NCI-H2081 treated with DMSO at 0.1 percent for 48 hours (cell line): ENCODE measurements at places on chromosomes 1 and 21.

DNA sequence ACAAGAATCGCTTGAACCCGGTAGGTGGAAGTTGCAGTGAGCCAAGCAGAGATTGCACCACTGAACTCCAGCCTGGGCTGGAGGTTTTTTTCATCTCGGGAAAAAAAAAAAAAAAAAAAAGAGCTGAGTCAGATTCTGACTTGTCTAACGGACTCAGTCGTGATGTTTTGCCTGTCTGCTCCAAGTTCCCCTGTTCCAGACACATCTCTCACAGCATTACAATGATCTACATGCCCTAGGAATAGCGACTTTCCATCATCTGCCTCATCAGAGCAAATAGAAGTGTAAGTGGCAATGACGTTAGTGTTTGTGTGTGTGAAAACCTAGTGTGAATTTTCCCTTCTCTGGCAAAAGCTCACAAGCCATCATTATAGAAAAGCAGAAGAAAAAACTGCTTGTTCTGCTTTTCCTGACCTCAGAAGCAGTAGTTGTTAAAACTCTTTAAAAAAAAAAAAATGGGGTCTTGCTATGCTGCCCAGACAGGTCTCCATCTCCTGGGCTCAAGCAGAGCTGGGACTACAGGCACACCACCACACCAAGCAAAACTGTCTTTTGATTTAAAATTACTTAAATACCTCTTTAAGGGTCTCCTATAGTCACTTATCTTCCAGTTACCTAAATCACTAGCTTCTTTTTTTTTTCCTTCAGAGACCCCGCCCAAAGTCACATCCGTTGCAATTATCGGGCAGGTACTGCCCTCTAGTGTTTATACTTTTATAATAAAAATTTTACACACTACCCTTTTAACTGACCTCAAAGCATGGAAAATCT, 37.3 kb downstream of the PLEKHO1 start:
- DNase-seq, result peak; percentile 47

DNA sequence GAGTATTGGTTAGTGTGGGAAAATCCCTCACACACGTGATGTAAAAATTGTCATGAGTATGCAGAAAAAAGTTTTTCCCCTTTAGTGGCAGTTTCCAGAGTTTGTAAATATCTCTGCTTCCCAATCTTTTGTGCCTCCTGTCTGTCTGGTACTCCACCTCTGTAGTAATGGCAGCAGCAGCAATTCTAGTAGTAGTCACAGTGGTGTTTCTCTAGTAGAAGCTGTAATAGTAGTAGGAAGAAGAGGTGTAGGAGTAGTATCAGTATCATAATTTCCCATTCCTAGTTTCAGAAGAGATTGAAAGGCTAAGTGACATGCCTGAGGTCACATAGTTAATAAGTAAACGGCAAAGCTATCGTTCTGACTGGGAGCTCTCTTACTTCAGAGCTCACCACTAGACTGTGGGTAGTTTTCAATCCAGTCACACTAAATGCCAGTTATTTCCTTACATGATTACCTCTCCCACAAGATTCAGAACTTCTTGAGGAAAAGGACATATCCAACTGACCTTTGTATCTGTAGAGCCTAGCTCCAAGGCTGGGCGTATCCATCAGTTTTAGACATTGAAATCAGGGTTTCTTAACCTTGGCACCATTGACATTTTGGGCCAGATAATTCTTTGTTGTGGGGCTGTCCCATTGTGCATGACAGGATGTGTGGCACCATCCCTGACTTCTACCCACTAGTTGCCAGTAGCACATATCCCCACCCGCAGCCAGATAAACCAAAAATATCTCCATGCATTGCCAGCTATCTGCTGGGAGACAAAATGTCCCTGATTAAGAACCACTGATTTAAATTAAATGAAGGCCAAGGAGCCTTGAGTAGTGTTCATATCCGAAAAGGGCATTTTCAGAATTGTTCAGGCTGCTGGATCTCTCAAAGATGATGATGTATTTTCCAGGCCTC, 135.9 kb downstream of the FGGY start:
- no peak for DNase-seq

- DNase-seq, result no peak
Measured at GRCh38 chr1:111955755-111956154, 33.7 kb downstream of the KCND3 start.

DNA sequence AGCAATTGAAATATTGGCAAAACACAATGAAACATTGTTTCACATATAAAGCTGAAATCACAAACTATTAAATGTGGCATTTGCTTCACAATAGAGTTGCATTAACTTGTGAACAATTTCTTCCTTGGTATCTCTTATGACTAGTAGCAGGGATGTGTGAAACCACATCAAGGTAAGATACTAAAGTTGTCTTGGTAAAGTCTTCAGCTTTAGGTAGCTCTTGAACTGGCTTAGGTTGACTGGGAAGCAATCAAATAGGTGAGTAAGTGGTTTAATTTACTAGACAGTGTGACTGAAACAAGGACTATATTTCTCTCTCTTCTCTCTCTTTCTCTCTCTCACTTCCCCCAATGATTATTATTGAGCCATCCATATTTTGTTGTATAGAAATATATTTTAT, 141.5 kb upstream of the KCNK2 start:
- DNase-seq, result no peak

DNA sequence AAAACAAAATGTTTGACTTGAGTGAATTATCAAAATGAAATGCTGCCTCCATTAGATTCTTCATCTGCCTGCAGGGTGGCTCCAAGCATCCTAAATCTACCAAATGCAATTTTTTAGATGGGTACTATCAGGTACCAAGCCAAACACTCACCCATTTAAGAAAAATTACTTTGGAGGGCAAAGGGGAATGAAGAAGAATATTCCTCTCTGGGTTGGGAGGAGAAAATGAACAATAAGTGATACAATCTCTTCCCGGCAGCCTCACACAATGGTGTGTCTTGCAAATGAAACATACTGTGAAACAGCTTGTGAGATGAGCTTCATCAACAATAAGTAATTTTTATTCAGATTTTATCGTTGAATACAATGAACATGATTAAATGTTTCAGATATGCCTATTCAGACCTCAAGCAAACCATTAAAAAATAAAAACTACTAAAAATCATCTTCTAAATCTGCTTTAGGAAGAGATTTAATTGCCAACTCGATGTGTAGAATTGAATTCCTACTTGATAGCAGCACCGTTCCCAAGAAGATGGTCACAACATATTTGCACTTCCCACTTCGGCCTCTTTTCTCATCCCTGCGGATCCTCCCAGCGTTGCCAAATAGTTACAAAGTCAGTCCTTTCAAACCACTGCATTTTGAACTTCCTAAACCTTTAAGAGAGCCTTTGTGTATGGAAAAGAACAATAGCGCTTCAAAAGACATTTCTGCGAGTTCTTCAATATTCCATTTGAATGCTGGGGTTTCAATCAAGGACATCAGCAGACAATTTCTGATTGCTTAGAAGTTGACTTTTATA, 2.7 kb downstream of the DAB1 start:
- DNase-seq, result no peak

DNA sequence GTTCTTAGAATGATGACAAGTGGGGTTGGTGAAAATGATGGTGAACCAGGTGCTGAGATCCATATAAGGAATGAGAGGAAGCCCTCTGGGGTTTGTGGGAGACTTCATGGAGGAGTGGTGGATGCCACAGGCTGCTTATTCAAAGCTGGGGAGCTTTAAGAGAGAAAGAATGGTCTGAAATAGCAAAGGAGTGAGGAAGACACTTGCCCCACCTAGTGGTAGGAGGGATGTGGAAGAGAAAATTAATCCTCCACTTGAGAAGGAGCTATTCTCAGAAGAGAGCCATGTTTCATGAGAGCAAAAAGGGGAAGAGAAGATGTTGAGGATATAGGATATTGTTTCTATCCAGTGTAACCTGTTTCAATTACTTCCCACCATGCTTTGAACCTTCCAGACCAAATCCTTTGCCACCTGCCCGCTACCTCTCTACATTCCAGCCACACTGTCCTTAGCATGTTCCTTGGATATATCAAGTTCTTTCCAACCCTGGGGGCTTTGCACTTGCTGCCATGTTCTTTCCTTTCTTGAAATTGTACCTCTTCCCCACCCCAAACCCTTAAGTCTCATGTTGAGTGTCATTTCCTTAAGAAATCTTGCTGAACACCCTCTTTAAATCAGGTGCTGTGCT, 19.6 kb upstream of the ZNF648 start:
- no peak for DNase-seq

GRCh38 chr21:29257701-29258100, 41.0 kb upstream of the BACH1 start:
- no peak for DNase-seq

DNA sequence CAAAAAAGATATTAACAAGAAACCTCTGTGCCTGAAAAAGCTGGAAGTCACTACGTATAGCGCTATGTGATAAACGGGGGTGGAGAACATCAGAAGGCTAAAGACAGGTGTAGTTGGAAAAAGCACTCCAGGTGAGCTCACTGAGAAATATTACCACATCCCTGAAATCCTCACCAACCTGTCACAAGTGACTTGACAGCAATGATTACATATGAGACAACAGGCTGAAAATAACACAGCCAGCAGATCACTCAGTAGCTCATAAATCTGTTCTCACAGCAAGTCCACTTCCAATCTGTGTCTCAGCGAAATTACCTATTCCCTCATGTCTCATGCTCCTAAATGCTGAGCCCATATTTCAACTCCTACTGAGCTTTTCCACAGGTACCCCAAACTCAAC, 120.5 kb downstream of the UBR4 start:
- DNase-seq, result no peak

- DNase-seq, result no peak
Measured at GRCh38 chr1:3799976-3800685, 3.8 kb upstream of the LRRC47 start.

GRCh38 chr1:21930080-21930571, 7.0 kb downstream of the HSPG2 start:
- DNase-seq, result no peak

- DNase-seq, result no peak
Measured at GRCh38 chr1:221698579-221699349, 43.1 kb downstream of the DUSP10 start.
